ENCODE measurements at places on chromosomes 12 and 14.

DNA sequence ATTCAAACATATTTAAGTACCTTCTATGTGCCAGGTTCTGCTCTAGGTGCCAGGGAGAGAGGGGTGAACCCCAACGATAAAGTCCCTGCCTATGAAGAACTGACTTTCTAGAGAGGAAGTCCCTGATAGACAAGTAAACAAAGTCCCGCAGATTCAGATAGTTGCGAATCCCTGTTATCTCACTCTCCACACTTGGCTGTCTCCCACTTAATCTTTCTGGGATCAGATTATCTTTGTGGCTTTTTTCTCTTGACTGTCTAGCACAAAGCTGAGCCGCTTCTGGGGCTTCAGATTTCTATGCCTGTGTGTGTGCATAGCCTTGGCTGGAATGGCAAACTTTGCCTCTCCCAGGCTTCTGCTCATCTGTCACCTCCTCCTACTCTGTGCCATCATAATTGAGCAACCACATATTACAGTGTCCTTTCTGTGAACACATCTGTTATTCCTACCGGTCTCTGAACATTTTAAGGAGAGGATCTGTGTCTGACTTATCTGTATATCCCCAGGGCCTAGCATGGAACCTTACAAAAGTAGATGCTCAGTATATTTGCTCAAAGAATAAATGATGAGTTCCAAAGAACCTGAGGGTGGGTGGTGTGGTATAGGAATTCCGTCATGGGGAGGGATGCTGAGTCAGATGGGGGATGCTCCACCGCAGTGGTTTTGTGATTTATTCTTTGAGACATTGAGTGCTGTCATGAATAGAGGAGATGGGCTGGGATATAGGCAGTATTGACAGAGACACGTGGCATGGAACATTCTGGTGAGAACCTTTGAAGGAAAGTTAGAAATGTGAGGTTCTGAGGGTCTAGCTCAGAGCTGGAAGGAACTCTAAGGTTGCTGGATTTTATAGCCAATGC is 28.5 kb downstream of the RGS6 start:
- DNase-seq: no peak

DNA sequence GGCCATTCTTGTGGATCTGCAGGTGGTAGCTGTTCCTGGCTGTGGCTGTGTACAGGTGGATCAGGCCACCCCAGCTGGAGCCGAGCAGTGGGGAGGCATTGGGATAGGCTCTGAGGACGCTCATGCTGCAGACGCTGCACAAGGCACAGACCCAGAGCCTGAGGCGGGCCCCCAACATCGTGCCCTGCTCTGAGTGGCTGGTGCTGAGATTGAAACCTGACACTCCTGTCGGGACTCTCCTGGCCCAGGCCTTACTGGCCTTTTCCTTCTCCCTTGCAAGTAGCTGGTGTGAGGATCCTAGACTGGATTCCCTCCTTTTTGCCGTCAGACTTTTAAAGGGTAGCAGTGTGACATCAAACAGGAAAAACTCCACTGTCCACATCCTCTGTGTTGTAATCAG is at the start of gene FGF23:
TSS of gene FGF23 (minus strand) at position 308 of the 400 bp plus-strand sequence. CDS start at position 178, 130 bp downstream.
- DNase-seq: no peak

- DNase-seq: no peak
Observed at GRCh38 chr14:74619672-74620131, 7.7 kb upstream of the LTBP2 start.

DNA sequence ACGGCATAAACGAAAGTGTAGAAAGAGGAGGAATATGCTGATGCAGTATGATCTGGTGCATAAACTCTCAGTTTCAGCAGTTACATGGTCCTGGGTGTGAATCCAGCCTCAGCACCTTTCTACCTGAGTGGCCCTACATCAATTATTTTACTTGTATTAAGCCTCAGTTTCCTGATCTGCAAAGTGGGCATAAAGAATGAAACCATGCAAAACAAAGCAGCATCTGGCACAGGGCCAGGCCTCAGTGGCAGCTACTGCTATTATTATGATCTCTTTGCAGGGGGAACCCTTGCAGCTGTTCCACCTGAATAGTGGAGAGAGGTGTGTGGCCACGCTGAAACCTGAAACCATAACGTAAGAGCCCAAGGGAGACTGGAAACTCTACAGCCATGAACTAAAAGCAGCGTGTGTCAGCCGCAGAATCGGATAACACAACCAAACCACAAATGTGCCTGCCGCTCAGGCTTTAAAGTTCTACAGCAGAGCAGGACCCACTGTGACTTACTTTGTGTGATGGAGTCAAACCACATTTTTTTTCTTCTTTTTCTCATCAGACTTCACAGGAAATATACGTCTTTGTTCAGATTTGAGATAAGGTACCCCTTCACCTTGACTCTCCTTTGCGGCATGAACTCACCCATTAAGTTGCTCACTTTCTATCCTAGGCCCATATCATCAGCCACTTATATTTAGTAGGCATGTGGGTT is 29.2 kb upstream of the FOS start:
- DNase-seq: peak; percentile 66

GRCh38 chr12:15152456-15152855 is 68.8 kb downstream of the RERG start:
- DNase-seq: no peak

DNA sequence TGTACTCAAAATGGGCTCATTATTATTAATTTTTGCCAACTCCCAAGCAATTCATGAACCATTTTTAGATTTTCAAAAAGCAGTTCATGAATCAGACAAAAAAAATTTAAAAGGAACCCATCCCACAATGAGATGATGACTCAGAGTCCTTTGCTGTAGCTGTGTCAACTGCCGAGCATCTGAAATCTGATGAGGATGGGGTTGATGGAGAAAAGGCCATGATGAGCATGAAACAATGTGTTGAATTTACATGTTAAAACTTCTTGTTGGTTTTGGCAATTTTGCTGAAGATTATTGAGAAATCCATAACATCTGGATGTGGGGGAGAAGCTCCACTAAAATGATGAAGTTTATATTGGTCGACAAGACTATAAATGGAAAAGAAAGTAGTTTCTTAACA is 378.0 kb downstream of the FOXG1 start:
- DNase-seq: no peak

DNA sequence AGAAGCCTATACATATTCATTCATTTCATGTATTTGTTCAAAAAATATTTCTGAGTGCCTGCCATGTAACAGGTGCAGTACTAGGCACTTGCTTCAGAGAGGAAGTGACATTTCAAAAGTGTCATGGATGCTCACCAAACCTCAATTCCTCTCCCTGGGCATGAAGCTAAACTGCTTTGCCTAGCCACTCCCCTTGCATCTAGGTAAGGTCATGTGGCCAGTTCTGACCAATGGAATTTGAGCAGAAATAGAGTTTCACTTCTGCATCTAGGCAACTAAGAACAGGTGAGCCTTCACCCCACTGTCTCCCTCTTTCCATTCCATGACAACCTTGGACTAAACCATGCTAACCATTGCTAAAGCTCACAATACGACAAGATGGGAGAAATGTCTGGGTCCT is 27.6 kb downstream of the TC2N start:
- DNase-seq: no peak

GRCh38 chr12:209851-210250 is 4.1 kb downstream of the SLC6A12 start:
- DNase-seq: no peak

GRCh38 chr14:89244720-89245119 is 172.3 kb downstream of the FOXN3 start:
- DNase-seq: no peak

GRCh38 chr12:98901189-98901588 is 256.1 kb downstream of the APAF1 start:
- no peak for DNase-seq

- no peak for DNase-seq
Observed at GRCh38 chr12:14387219-14387871, 21.9 kb downstream of the ATF7IP start.

DNA sequence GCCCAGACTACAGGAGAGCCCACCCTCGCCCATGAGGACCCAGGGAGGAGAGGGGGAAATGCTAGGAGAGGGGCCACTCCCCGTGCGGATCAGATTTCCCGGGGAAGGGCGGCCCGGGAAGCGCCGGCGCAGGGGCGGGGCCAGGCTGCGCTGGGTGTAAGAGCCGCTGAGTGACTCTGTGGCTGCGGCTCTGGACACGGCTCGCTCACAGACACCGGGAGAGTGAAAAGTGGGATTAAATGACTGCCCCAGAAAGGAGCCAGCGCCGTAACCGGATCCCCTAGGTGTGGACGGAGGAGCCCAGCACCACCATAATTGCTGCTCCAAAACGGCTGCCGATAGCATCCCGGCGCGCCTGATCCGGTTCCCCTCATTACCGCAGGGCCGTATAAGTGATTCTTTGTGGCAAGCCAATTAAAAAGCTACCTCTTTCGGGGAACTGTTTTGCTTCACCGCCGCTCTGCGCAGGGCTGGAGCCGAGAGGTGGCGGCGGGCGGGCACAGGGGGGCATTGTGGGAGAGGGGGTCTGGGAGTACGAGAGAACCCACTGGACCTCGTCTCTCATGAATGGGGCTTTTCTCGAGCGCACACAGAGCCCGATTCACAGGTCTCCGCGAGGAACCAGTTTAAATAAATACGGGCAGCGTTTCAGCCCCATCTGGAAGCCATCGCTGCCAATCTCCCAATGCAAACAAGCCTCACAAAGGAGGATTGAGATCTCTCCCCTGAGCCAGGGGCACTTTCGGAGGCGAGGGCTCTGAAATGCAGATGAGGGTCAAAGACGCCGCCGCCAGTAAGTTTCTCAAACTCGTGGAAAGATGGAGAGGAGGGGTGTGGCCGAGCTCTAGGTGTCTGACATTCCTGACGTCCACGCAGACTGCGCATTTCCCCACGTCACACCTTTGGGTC is 2.5 kb downstream of the COL2A1 start:
- no peak for DNase-seq

- DNase-seq: no peak
Observed at GRCh38 chr14:36901861-36902260, 240.2 kb downstream of the PAX9 start.

Measured in GM18507 (cell line).